ENCODE measurements at places on chromosomes 2 and 18.
A peak's percentile ranks its signal among the peaks of the same experiment; 100 is the strongest.

GRCh38 chr18:50633992-50634391 is 74.1 kb downstream of the MAPK4 start:
- no peak for DNase-seq

GRCh38 chr2:6773007-6773693 is 92.6 kb downstream of the CMPK2 start:
- DNase-seq, result peak; percentile 74

- DNase-seq, result no peak
Measured at GRCh38 chr18:31513189-31513935, 15.4 kb downstream of the DSG2 start.

- DNase-seq, result no peak
Measured at GRCh38 chr2:238878051-238878735, 30.3 kb downstream of the TWIST2 start.

- no peak for DNase-seq
Measured at GRCh38 chr18:59719544-59720181, 22.4 kb upstream of the CCBE1 start.

DNA sequence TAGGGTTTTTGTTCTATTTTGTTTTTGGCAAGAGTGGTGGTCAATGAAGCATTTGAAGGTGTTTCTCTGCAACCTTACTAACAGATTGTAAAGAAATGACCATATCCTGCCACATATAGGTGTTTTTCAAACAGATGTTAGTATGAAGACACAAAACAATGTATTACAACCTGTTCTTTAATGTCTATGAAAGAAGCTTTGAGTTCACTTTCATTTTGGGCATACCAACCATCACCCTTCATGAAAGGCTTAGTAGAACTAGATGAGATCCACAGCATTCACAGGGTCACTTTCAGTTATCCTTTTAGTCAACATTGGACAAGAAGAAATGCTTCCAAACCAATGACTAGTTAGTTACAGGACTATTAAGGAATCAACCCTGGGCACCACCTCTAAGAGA is 95.1 kb downstream of the EHBP1 start:
- no peak for DNase-seq

Data from stimulated activated CD8-positive, alpha-beta memory T cell treated with anti-CD3 and anti-CD28 coated beads, Interleukin-15, amount 100 ng/mL, for 24 hours (primary cell).